ENCODE measurements at places on chromosomes 13 and 19.

- DNase-seq: peak; percentile 29
Observed at GRCh38 chr19:38769635-38770211, 3.6 kb downstream of the LGALS7 start.

DNA sequence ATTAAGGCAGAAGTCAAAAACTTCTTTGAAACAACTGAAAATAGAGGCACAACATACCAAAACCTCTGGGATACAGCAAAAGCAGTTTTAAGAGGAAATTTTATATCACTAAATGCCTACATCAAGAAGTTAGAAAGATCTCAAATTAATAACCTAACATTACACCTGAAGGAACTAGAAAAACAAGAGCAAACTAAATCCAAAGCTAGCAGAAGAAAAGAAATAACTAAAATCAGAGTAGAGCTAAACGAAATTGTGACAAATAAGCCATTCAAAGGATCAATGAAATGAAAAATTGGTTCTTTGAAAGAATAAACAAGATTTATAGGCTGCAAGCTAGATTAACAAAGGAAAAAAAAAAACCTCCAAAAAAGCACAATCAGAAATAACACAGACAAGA lies 2.5 kb upstream of the GPR42 start:
- no peak for DNase-seq

GRCh38 chr19:11091703-11092153 lies 2.5 kb downstream of the LDLR start:
- DNase-seq: no peak

- DNase-seq: no peak
Observed at GRCh38 chr13:24033527-24034302, 126.8 kb upstream of the SPATA13 start.

- DNase-seq: no peak
Observed at GRCh38 chr19:43656436-43656835, 13.5 kb downstream of the PLAUR start.

GRCh38 chr13:44106266-44107152 lies 226.8 kb downstream of the LACC1 start:
- DNase-seq: no peak

DNA sequence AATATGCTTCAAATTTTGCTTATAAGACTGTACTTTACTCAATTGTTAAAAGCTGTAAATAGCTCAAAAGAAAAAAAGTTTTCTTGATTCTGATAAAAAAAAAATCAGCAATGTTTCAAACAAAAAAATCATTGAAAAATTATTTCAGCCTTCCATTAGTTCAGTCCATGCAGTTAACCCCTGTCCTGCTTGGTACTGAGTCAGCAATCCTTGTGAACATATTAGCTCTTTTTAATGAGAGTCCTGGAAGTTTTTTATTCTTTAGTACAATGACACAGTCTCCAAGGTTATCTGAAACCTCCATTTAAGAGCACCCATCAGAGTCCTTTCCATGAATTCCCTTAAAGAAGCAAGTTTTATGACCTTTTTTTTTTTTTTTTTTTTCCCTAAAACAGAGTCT lies 21.4 kb upstream of the KBTBD6 start:
- no peak for DNase-seq

DNA sequence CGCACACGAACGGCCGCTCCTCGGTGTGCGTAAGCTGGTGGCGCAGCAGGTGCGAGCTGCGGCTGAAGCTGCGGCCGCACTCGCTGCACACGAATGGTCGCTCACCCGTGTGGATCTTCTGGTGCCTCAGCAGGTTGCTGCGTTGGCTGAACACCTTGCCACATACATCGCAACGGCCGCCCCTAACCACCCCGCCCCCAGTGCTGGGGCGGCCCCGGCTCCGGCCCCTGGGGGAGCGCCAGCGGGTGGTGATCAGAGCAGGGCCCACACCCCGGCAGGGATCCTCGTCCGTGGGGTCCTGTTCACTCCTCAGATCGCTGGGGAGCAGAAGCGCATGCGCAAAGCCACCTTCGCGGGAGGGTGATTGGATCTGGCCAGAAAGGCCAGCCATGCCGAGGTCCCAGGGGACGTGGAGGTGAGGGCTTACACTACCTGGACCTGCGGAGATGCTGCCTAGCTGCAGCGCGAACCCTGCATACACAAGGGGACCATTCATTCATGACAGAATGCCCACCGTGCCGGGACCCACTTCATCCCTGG lies 4.7 kb upstream of the UBE2M start:
- DNase-seq: peak; percentile 90

GRCh38 chr19:32626969-32627368 lies 46.0 kb downstream of the PDCD5 start:
- DNase-seq: no peak

GRCh38 chr13:47904241-47904640 lies 96.8 kb downstream of the SUCLA2 start:
- no peak for DNase-seq

GRCh38 chr13:109673477-109673876 lies 112.9 kb downstream of the IRS2 start:
- no peak for DNase-seq

DNA sequence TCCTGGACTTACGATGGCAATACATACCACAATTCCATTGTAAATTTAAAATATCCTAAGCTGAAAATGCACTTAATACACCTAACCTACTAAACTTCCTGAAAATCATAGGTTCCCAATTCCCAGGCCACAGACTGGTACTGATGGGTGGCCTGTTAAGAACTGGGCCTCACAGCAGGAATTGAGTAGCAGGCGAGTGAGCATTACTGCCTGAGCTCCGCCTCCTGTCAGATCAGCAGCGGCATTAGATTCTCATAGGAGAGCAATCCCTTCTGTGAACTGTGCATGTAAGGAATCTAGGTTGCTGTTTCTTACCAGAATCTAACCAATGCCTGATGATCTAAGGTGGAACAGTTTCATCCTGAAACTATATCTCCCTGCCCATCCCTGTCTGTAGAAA lies 1670.2 kb upstream of the PCDH20 start:
- no peak for DNase-seq

GRCh38 chr13:50268500-50268899 lies 253.3 kb downstream of the KCNRG start:
- DNase-seq: no peak

- DNase-seq: no peak
Observed at GRCh38 chr13:105282406-105283285, 1252.8 kb downstream of the EFNB2 start.

DNA sequence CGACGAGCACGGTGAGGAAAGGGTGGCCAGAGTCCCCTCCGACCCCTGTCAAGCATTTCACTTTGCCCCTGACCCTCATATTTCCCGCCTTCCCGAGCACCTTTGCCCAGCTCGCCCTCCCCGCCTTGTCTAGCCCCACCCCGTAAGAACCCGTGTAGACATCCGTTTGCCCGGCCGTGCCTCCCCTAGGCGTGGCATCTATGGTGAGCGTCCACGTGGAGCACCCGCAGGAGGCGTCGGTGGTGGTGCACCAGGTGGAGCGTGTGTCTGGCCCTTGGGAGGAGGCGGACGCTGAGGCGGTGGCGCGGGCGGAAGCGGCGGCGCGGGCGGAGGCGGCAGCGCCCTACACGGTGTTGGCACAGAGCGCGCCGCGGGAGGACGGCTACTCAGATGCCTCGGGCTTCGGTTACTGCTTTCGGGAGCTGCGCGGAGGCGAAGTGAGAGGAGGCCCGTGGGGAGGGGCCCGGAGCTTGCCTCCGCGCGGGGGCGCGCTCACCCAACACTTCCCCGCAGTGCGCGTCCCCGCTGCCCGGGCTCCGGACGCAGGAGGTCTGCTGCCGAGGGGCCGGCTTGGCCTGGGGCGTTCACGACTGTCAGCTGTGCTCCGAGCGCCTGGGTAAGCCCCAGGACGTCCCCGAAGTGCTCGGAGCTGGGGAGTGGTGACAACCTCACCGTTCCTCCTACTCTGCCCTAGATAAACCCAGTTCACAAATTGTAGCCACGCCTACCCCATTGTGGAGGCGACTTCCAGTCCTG lies 4.2 kb downstream of the LTBP4 start:
- DNase-seq: no peak

DNA sequence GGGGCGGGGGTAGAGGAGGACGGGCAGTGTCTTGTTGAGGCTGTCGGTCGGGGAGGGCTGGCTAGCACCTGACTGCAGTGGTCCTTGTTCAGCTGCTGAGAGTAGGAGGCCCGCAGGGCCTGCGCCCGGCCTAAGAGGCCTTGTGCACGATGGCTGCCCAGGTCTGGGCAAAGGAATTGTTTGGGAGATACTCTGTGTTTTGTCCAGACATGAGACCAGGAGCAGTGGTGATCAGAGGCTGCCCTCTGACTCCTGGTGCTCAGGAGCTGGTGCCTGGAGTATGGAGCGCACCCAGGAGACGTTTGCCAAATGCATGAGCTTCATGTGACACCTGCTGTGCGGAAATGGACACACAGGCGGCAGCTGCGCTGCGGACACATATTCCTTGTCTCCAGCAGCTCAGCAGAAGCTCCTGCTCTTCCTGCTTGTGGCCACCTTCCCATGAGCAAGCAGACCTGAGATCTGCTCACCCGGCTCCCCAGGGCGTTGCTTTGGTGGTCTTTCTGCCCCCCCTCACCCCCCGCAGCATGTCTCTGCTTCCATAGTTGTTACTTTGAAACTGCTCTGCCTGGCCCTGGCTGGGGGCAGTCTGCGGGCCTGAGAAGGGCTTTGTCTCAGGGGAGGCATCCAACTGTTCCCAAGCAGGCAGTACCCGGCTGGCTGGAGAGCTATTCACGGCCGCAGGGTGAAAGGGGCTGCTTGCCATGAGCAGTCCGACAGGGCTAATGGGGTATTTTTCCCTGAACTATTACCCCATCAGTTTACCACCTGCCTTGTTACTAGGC lies 163.9 kb downstream of the TEX29 start:
- DNase-seq: no peak

DNA sequence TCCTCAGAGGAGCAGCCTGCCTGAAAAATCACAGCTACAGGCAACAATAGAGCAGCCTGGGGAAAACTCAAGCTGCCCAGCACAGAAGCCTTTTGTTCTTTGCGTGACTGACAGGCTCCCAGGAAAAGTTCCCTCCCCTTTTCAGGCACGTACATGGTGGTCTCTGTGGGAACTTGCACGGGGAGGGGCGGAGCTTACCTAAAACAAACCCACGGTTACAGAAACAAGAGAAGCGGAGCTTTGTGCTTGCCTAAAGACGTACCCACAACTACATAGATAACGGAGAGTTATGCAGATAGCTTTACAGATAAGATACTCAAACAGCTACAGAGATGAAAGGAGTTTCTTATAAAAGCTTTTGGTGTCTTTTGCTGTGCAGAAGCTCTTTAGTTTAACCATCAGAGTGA lies 11.4 kb downstream of the ETFB start:
- DNase-seq: peak; percentile 63

DNA sequence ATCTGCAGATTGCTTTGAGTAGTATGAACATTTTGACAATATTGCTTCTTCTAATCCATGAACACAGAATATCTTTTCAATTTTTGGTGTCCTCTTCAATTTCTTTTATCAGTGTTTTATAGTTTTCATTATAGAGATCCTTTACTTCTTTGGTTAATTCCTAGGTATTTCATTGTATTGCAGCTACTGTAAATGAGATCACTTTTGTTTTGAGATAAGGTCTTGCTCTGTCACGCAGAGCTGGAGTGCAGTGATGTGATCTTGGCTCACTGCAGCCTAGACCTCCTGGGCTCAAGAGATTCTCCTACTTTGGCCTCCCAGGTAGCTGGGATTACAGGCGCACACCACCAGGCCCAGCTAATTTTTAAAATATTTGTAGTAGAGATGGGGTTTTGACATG lies 9.8 kb downstream of the CYP2A7 start:
- DNase-seq: no peak

GRCh38 chr13:42007844-42008243 lies 40.6 kb upstream of the DGKH start:
- DNase-seq: no peak

DNA sequence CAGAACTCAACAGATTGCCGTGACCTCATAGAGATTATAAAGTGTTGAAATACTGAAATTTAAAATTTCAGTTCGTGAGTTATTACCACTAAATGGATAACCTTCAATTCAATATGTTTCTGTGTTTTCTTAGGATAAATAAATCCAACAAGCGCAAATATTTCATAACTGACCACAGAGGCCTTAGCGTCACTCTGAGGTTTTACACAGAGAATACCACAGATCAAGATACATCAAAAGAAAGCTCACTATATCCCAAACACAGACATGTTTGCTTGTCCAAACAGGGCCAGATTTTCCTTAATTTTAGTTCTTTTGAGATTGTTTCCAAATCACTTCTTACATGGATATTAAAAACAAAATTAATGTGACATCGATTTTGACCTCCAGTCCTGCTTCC lies 235.8 kb downstream of the EFNB2 start:
- DNase-seq: no peak

GRCh38 chr13:34066344-34066743 lies 248.4 kb downstream of the RFC3 start:
- no peak for DNase-seq

- DNase-seq: no peak
Observed at GRCh38 chr13:33026489-33027152, 10.4 kb downstream of the KL start.

DNA sequence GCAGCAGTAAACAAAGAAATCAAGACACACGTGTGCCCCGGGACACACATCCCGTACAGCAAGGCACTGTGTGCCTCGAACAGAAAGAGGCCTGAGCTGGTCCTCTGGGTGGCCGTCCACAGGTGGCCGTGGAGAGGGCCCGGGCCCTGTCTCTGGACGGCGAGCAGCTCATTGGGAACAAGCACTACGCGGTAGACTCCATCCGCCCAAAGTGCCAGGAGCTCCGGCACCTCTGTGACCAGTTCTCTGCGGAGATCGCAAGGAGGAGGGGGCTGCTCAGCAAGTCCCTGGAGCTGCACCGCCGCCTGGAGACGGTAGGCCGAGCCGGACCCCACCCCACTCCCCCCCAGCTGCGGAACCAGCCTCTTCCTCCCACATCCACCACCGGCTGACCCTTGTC lies 30.7 kb upstream of the F7 start:
- DNase-seq: no peak
